ENCODE measurements at places on chromosomes 12 and 14.

GRCh38 chr12:106179086-106179485, 40.3 kb upstream of the NUAK1 start:
- DNase-seq = no peak

GRCh38 chr12:103877288-103877687, 36.3 kb upstream of the NT5DC3 start:
- no peak for DNase-seq

GRCh38 chr12:65574867-65575266, 249.4 kb upstream of the HMGA2 start:
- DNase-seq = no peak

DNA sequence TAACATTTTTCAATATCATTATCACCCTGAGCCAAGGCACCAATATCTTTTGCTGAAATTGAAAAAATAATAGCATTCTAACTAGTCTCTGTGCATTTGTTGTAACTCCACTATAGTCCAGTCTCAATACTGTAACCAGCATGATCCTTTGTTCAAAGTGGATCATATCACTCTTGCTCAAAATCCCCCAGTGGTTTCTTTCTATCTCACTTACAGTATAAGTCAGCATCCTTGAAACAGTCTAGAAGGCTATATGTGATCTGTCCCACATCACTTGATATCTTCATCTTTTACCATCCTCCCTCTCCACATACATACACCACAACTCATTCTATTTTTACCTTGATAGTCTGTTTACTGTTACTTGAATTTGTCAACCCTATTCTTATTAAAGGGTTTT, 435.7 kb downstream of the CCER1 start:
- no peak for DNase-seq

DNA sequence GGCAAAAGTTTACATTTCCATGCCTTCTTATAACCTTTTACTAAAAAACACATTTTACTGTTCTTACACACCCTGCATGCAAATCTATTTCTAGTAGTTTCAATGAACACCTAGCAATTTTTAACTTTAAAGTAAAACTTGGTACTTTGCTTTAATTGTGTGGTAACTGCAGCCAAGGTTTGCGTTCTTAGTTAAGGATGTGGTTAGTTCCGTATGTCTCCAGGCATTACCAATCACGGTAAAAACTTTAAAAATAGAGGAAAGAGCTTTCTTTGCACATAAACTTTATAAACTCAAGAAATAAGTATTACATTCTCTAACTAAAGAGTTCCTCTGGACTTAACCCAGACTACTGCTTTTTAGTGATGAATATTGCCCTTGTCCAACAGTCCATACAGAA, 795.2 kb downstream of the SLC16A7 start:
- DNase-seq = no peak

DNA sequence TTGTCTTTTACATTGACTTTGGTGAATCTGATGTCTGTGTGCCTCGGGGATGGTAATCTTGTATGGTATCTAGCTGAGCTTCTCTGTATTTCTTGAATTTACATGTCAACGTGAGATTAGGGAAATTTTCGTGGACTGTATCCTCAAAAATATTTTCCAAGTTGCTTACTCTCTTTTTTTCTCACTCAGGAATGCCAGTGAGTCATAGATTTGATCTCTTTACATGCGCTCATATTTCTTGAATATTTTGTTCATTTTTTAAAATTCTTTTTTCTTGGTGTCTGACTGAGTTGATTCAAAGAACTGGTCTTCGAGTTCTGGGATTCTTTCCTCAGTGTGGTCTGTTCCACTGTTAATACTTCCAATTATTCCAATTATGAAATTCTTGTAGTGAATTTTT, 207.7 kb downstream of the RAD51B start:
- DNase-seq = no peak

DNA sequence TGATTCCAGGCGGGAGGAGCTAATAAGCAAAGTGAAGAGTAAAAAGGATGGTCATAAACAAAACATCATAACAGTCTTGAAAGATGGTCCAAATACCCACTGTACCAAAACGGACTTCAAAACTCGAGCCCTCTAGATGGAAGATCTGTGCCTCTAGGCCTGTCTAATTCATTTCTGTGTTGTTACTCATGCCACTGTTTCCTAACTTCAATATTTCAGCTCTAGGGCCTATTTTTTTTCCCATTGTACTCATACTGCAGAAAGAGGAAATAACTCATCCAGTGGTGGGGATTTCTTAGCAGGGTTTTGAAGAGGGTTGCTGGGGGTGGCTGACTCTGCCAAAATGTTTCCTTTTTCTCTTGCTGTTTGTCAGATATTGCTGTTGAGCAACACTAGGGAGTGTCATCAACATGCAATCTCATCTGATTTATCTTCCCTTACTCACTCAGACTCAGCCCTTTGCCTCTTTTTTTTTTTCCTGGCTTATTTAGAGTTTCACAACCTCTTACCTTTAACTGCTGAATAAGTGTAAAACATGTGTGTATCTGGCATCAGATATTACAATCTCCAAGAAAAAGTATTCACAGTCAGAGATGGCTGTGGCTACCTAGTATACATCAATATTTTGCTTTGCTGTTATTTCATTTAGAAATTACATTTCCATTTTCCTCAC, 189.6 kb downstream of the DUSP6 start:
- DNase-seq = no peak

DNA sequence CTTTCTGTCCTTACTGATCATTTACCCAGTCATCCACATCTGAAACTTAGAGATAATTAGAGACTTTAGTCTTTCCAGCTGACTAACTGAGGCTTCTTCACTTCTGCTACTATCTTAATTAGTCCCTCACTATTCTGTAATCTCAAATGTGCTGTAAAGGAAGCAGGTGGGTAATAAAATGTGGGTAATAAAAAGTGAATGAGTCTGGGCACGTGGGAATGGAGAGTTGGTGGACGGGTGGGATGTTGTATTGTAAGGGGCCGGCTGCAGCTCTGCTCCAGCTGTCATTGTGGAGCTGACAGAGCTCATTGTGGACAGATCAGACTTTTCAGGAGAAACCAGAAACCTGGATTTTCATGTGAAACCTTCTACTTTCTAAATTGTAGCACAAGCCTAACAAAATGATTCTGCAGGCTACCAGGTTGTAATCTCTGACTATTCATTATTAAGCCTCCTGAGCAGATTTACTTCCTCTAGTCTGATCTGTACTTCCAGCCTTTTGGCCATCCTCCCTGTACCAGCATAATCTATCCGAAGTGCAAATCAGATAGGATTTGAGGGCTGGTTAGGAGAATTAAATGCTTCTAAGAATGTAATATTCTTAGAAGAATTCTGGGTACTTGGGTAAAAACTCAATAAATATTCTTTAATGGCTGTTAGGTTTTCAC, 42.0 kb upstream of the BMAL2 start:
- no peak for DNase-seq

DNA sequence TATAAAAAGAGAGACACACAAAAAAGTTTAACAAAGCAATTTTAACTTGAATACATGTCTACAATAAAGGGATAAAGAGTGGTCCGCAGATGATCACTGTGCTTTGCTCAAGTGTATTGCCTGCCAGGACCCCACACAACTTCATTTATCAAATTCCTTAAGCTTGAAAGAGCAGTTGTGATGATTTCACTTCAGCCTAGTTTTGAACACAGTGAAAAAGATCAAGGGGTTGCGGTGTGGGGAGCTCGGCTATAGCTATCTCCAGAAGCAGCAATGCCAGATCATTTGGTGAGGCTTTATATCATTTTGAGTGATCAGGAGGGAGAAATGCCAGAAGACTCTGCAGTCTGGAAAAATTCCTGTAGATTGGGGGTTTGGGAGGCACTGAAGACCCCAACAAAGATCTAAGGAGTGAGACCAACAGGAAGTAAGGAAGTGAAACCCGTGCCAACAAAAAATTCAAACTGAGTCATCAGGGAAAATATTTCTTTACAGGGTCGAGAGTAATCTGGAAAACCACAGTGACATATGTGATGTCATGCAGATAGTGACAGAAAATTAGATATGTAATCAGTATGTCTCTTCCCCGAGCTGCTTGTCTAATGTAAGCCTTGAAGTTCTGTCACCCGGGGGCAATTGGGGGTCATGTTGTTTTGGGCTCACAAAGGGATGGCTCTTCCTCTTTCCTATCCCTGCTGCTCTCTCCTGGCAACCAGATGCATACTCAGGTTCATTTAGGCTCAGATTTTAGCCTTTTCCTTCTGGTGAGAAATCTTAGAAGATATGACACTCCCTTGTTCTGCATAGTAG, 221.8 kb downstream of the MSRB3 start:
- peak; percentile 39 for DNase-seq

DNA sequence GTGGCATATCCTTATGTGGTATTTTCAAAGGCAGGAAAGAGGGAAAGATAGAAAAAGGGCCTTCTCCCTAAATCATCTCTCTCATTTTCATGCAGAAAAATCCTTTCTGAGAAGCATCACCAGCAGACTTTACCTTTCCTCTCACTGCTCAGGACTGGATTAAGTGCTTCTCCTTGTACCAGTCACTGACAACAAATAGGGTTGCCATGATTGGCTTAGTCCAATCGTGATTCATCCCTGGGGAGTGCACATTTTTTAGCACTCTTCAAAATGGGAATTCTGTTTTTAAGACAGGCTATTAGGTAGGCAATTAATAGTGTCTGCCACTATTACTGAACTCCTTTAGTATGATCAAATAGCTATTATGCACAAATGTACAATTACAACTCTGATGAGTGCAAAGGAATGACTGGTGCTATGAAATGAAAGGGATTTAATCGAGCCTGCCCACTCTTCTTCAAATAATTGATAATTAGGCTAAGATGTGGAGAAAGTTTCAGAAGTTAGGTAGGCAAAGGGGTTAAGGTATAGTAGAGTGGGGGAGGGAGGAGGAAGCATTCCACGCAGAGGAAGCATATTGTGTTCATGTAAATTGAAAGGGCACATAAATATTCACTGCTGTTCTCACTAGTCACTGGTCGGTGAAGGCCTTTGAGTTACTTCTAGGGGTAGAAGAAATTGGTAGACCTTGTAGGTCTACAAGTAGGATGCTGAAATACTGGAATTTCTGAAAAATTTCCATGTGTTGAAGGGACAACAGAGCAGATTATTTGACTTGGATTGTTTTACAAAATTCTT, 84.0 kb downstream of the MSRB3 start:
- no peak for DNase-seq

DNA sequence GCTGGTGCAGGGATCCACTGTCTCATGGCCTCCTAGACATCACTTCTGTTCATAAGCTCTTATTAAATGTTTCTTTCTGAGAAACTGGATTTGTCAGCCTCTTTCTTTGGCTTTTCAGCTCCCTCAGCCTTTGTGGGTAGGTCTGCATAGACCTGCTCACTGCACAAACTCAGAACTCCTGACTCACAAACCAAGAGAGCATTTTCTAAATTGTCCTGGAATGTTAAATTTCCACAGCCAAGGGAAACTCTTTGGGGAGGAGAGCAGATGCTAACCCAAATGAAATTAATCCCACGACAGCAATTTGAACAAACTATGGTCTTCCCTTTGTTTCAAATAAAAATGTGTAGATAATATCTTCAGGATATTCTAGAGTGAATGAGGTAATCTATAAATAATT, 19.5 kb upstream of the CERS5 start:
- no peak for DNase-seq

- no peak for DNase-seq
Measured at GRCh38 chr12:123107926-123108681, 42.8 kb downstream of the PITPNM2 start.

DNA sequence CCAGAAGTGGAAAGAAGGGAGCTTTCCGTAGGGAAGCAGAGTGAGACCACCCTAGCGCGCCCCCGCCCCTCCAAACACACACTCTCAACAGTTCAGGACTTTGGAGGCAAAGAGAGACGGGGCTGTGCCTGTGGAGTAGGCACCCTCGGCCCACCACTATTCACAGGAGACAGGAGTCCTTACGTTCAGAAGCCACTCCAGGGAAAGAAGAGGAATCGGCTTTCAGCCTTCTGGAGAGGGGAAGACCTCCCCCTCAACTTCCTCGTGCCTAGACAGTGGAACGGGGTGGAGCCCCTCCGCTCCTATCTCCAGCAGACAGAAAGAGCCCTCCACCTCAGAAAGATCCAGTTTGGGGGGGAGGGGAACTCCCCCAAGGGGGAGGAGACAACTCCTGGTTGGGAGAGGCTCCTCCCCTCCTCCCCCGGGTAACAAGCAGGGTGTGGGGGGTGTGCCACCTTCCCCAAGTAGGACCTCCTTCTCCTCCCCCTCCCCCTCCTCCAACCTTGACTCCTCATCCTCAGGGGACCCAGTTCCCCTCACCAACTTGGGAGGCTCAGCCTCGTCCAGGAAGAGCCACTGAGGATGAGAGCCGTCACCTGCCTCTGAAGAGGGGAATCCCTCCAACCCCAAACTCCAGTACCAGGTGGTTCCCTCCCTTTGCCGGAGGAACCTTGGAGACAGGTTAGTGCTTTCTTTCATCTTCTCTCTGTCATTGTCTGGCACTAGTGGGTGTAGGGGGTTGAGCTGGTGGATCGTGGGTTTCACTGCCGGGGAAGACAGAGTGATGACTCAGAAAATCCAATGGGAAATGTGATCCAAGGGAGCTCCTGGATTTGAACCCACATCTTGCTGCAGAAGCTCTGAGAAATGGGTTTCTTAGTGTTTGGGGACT, 883 bp downstream of the FOXJ2 start:
- peak; percentile 62 for DNase-seq

- DNase-seq = no peak
Measured at GRCh38 chr12:22408610-22409376, 74.3 kb upstream of the ST8SIA1 start.

DNA sequence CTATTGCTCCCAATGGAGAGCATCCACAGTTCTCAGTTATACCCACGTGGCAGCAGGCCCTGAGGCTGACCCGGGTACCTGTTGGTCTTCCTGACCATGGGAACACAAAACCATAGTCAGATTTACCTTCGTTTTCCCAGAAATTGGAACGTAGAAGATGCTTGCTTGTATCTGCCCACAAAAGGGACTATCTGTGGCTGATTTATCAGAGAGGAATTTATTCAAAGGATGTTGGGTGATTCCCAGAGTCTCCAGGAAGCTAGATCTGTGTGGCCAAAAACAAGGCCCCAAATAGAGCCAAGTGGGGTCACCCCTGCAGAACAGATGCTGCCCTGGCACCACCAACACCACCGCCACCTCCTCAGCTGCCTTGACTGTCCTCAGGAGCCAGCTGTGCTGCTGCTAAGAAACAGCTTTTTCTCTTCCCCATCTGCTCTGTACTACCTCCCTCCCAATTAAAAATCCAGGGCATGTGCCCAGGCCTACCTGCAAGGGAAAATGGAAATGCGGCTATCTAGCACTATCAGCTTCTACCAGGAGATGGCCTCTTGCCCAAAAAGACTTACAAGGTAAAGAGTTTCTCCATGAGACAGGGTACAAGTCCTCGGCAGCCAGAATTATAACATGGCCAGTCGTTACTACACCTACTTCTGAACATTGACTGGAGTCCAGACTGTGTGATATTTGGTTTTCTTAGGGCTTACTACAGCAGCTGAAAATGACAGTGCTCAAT, 128.6 kb upstream of the PLEKHG7 start:
- DNase-seq = peak; percentile 51

- DNase-seq = no peak
Measured at GRCh38 chr12:6222078-6222654, 22.0 kb downstream of the CD9 start.

DNA sequence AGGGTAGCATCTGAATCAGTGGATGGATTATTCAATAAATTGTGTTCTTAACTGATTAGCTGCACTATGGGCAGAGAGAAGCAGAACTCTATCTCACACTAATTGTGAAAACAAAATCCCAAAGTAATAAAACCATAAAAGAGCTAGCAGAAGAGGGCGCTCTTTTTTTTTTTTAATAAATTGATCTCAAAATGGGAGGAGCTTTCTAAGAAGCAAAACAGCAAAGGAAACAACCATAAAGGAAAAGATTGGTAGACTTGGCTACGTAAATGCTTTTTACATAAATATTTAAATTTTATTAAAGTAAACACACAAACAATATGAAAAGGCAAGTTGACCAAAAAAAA, 1.5 kb upstream of the TM7SF3 start:
- peak; percentile 75 for DNase-seq

- peak; percentile 73 for DNase-seq
Measured at GRCh38 chr12:14723763-14724162, 27.4 kb upstream of the GUCY2C start.

All from ACHN (cell line).